T-helper 2 cell (primary cell): ENCODE measurements at places on chromosomes 11 and 22.

GRCh38 chr11:44746894-44747293 lies 20.1 kb downstream of the TSPAN18 start:
- DNase-seq, result no peak

DNA sequence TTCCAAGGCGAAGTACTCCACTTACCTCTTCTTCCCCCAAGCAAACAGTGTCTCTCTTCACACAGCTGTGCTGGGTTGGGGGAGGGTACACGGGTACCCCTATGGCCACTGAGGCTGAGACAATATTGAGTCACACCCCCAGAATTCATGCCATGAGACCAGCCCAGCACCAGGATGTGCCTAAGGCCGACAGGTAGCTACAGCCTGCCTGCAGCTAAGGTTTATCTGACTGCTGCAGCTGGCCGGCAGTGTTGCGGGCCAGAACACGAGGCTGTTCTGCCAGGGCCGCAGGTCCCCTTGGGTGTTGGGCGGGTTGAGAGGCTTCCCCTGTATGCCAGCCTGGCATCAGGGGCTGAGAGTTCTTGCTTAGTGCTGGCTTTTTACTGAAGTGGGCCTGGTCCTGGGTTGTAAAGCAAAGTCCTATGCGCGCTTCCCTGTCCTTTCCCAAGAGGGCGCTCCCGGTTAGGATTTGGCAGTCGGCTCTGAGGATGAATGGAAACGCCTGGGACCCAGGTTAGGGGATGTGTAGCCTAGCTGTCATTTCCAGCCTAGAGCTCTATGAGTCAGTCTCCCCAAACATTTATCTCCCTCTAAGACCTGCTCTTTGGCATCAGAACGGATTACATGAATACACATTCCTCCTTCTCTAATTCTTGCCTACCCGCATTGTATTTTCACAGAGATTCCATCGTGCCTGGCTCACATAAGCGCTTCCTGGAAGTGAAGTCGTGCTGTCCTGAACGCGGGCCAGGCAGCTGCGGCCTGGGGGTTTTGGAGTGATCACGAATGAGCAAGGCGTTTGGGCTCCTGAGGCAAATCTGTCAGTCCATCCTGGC lies 7.1 kb downstream of the USP18 start:
- DNase-seq, result no peak

- no peak for DNase-seq
Measured at GRCh38 chr22:17871726-17872458, 97.6 kb upstream of the BID start.

GRCh38 chr11:109155291-109155690 lies 266.7 kb upstream of the C11orf87 start:
- DNase-seq, result no peak

- no peak for DNase-seq
Measured at GRCh38 chr11:65952052-65952521, 6.8 kb downstream of the TSGA10IP start.

- no peak for DNase-seq
Measured at GRCh38 chr11:86863476-86863875, 63.1 kb downstream of the PRSS23 start.

DNA sequence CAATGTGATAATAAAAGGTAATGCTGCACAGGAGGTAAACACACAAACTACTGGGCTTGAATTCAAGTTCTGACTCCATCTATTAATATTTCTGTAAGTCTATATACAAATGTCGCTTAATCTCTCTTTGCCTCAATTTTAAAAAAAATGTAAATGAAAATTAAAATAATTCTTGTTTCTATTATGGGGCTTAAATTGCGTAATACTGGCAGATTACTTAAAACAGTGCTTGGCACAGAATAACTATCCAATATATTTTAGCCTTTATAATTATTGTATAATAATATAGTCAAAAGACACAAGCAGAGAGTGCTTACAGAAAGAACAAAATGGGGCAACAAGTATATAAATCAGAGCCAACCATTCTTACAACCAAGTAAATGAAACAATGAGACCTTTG lies 489.1 kb downstream of the CNTN5 start:
- DNase-seq, result no peak

GRCh38 chr22:32199341-32199740 lies 5.5 kb downstream of the RFPL2 start:
- no peak for DNase-seq

- no peak for DNase-seq
Measured at GRCh38 chr11:69361466-69361865, 67.5 kb downstream of the MYEOV start.

DNA sequence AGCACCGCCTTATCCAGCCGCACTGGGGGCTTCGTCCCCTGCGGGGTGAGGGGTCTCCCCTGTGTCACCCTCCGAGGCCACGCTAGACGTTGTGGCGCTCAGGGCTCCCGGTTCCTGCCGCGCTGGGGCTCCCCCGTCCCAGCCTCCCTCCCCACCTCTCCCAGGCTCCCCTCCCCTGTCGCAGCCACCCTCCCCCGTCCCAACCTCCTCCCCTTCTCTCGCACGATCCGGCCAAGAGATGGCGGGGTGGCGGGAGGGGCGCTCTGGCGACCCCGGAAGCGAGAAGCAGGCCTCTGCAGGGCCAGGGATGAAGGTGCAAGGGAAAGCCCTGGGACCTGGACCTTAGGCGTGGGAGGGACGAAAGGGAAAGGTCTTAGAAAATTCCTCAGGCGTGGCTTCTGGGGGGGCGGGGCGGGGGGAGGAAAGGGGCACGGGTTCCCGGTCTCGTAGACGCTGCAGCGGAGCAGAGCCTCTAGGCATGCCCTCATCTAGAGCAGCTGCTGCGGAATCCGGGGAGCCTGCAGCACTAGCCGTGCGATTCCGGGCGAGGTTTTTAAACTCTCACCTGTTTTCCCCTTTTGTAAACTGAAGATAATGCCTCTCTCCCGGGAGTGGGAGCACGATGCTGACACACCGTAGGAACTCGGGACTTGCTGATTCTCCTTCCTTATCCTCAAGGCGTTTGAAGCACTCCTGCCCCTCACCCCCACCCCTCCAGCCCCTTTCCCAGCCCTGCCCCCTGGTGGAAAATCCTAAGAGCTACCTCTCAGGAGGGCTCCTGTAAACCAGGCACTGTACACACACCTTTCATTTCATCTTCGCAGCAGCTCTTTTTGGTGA lies 14.4 kb downstream of the KCNJ5 start:
- DNase-seq, result peak; percentile 51

DNA sequence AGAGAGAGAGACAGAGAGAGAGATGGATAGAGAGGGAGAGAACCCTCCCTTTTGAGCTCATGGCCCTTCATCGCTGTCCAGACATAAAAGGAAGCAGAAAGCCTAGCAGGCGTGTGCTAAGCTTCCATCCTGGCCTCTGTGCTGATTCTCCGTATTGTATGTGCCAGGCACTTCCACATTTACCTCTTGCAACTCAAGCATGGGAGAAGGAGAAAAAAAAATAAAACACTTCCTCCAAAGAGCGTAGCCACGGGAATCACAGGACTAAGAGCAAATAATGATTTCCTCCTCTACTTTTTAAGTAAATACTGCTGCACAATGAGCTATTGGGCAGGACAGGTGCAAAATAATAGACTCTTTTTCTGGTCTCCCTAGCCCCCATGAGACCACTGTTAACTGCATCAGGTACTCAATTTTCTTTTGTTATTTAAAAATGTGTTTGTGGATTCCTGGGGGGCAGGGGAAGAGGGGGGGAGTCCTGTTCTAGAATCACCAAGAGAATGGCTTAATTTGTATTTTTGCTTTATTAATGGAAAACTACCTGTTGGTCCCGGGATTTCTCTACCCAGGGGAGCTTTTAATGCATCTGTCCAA lies 154.3 kb downstream of the NXPE2 start:
- no peak for DNase-seq

DNA sequence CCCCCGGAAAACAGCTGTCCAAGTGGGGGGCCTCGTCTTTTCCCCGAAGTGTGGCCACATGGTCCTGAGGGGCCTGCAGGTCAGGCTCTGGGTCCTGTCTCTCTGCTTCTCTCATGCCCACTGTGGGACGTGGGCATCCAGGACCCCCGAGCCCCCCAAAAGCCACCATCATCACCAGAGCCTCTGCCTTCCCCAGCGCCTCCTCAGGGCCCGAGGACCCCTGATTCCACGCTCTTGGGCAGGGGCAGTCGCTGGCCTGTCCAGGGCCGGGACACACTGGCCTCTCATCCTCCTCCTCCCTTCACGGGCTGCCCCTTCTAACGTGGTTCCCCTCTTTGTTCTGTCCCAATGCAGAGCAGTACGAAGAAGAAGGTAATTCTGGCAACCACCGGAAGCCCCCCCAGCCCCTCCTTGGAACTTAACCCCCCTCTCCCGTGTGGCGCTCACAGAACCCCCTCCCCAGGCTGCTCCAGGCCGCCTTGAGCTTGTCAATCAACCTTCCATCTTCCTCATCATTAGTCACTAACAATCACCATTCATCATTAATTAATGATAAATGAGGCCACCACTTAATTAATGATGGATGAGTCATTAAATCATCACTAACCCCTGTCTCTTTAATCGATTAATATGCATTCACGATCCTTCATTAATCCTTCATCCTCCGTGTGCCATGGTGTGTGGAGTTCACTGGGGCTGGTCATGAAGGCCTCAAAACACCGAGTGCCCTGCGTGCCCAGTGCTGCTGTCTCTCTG lies 3.9 kb downstream of the TNNT3 start:
- no peak for DNase-seq
